Small intestine (tissue), 16 donors: ENCODE measurements at places on chromosomes 16 and 17. TPM values are rescaled to one million over a fixed set of nuclear protein-coding genes. Genes with fewer than 3 reads are reported as not detected.

DNA sequence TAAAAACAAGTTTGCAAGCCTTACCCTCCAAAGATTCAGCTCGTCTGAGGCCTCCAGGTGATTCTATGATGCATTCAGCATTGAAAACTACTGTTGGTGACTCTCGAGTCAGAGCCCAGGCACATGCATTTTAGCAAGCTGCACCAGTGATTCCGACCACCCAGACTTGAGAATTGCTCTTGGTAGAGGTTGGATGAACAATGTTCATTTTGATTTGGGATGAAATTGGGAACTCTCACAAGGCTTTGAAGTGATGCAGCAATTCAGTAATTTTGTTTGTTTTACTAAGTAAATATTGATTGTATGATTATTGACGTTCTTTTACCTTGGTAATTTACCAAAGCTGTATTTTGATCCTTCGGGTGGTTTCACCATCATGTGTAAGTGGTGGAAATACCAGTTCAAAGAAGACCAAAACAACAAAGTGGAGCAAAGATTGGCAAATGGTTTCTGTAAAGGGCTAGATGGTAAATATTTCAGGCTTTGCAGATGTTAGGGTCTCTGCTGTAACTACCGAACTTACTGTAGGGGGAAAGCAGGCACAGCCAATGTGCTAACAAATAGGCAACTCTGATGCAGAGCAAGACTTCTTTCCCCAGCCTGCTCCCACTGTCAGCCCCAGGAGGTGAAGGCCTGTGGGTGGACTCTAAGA, 11.8 kb downstream of the ALDH3A2 start:
- no peak for DNase-seq
- no peak overlapping the region for H3K27ac ChIP-seq
- no peak overlapping the region for H3K4me3 ChIP-seq
- peaks cover 15% of the 10 kb centered on the region for H3K36me3 ChIP-seq

DNA sequence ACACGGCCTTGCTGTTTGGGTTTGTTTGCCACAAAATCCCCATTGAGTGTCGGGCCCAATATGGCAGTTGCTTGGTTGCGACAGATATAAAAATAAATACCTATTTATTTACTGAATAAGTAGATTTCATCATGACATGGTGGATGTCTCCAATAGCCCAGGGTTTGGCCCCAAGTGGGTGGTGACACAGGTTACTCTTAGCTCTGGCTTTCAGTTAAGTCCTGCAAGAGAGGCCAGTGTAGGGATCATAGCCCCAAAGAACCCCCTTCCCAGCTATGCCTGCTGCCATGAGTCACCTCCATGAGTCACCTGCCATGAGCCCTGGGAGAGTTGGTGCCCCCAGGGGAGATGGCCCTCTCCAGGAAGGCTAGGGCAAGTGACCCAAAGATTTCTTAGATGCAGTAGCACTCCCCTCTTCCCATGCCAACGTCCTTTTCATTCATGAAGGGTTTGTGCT, 78.7 kb upstream of the LGALS9 start:
- peaks cover 11% of the 10 kb centered on the region for H3K4me1 ChIP-seq
- no peak overlapping the region for H3K4me3 ChIP-seq
- peak; percentile 42 for DNase-seq

GRCh38 chr16:8625491-8626087, 4.1 kb downstream of the METTL22 start:
- no peak overlapping the region for H3K4me3 ChIP-seq
- peaks cover 50% of the 10 kb centered on the region for H3K36me3 ChIP-seq
- DNase-seq, result no peak
- no peaks in the 10 kb centered on the region for H3K27me3 ChIP-seq

- no peaks in the 10 kb centered on the region for H3K36me3 ChIP-seq
- no peak overlapping the region for H3K4me3 ChIP-seq
- no peak overlapping the region for H3K27ac ChIP-seq
- DNase-seq, result peak; percentile 20
- H3K4me1 ChIP-seq, result no peaks in the 10 kb centered on the region
Observed at GRCh38 chr17:8393470-8394231, 4.0 kb downstream of the RNF222 start.

- H3K27me3 ChIP-seq, result no peaks in the 10 kb centered on the region
- no peak for DNase-seq
- H3K27ac ChIP-seq, result no peak overlapping the region
Observed at GRCh38 chr16:4826980-4827379, 20.1 kb downstream of the GLYR1 start.

DNA sequence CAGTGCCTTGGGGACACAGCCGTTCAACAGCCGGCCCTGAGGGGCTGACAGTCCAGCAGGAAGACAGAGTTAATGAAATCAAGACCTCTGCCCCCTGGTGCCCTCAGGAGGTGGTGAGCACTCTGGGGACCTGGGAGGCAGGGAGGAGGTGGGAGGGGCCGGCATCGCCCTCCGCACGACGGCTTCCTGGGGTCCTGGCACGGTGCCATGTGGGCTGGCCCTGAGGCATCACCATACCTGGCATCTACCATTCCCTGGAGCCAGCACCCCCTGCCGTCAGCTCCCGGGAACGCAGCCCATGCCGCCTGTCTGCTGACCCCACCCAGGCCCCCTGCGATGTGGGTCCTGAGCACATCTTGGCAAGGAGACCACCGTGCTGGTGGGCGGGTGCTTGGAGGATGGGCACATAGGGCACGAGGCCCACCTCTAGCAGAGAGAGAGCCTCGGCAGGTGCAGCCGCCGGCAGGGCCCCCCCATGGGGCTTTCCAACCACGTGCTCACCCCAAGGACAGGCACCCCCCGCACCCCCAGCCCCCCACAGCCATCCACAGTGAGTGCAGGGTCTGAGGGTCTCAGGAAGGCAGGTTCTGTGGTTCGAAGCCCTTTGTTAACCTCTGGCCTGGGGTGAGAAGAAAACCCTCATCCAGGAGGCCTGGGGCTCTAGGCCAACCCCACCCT, 52.5 kb downstream of the ZFPM1 start:
- peak overlapping the region; percentile 10 for H3K4me3 ChIP-seq
- H3K4me1 ChIP-seq, result peaks cover 4% of the 10 kb centered on the region
- H3K36me3 ChIP-seq, result no peaks in the 10 kb centered on the region
- peak overlapping the region; percentile 89 for H3K27ac ChIP-seq
- peak; percentile 95 for DNase-seq

DNA sequence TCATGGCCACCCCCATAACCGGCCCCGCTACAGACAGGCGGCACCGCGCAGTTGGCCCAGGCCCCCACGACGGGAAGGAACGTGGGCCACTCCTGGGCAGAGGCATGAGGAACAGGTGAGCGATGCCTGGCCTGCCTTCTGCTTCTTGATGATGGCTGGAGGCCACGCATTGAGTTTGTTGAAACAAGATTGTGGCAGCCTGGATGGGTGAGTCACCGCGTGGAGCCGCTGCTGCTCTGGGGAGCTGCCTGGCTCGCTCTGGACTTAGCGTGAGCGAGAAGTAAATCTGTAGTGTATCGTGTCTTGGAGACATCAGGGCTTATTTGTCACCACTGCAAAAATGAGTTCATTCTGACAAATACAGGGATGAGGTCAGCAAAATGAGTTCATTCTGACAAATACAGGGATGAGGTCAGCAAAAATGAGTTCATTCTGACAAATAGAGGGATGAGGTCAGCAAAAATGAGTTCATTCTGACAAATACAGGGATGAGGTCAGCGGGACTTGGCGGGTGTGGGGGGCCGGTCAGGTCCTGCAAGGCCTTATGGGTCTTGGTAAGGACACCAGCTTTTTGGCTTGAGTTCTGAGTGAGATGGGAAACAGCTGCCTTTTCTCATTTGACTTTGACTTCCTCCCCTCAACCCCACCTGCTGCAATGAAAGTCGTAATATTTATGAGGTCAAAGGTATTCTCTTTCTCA, 93.0 kb downstream of the SEC14L1 start:
- no peaks in the 10 kb centered on the region for H3K4me1 ChIP-seq
- no peaks in the 10 kb centered on the region for H3K27me3 ChIP-seq
- no peak overlapping the region for H3K4me3 ChIP-seq
- peak; percentile 57 for DNase-seq
- H3K36me3 ChIP-seq, result no peaks in the 10 kb centered on the region
- no peak overlapping the region for H3K27ac ChIP-seq

DNA sequence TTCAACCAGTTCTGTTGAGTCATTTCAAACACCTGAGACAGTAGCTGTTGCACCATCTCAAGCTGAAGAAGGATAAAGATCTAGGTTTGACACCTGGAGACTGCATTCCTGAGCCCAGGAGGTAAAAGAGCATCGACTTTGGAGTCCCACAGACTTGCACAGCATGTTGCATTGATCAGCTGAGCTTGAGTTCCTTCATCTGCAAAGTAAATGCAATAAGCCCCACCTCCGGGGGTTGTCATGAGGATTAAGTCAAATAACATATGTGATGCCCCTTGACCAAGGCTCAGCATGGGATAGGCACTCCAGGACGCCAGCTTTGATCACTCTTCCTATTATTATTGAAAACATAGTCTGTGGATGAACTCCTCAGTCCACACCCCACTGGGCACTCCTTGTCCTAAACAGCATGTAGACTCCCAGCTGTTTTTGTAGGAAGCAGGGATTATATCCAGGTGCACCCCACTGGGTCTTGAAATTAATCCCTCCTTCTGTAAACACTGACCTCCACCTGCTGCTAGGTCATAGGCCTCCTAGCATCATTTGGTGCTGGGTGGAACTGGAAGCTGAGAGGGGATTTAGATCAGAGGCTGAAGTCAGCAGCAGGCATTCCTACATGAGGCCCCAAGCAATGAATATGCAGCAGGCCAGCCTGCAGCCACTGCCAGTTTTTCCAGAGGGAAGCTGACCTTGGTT, 259.0 kb downstream of the HS3ST4 start:
- no peak overlapping the region for H3K4me3 ChIP-seq
- no peaks in the 10 kb centered on the region for H3K4me1 ChIP-seq
- DNase-seq, result no peak
- no peaks in the 10 kb centered on the region for H3K36me3 ChIP-seq

DNA sequence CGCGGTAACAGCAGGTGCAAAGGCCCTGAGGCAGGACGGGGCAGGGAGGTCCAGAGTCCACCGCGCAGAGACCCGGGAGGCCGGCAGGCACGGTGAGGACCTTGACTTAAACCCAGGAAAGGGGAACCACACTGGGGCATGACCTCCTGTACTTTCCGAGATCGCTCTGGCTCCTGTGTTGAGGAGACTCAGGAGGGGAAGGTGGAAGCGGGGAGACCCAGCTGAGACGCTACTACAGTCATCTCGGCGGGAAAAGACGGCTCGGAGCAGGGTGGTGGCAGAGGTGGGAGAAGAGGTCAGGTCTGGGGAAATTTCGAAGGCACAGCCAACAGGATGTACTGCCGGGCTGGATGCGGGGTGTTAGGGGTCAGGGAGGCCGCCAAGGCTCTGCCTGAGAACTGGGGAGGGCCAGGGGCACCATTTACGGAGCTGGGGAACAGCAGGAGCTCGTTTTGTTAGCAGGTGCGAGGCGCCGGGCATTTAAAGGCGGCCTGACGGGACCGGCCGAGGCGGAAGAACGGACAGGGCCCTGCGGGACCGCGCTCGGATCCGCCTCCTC, 22.3 kb downstream of the NPTX1 start:
- peak overlapping the region; percentile 91 for H3K27ac ChIP-seq
- DNase-seq, result no peak
- H3K4me1 ChIP-seq, result peaks cover 6% of the 10 kb centered on the region
- peaks cover 3% of the 10 kb centered on the region for H3K36me3 ChIP-seq
- peaks cover 3% of the 10 kb centered on the region for H3K27me3 ChIP-seq

- H3K4me1 ChIP-seq, result peaks cover 44% of the 10 kb centered on the region
- H3K4me3 ChIP-seq, result no peak overlapping the region
- no peak for DNase-seq
- H3K27ac ChIP-seq, result no peak overlapping the region
- H3K27me3 ChIP-seq, result no peaks in the 10 kb centered on the region
Observed at GRCh38 chr17:33370401-33370800, 77.3 kb upstream of the ASIC2 start.

DNA sequence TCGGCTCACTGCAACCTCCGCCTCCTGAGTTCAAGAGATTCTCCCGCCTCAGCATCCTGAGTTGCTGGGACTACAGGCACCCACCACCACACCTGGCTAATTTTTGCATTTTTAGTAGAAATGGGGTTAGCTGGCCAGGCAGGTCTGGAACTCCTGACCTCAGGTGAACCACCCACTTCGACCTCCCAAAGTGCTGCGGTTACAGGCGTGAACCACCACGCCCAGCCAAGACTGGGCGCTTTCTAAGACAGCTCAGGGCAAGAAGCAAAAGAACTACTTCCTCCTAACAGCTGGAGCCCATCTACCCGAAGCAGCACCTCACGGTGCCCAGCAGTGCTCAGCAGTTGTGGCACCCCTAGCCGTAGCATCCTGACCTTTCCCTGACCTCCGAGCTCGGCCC, 109.4 kb downstream of the ZNF423 start:
- H3K4me1 ChIP-seq, result peaks cover 4% of the 10 kb centered on the region
- no peak overlapping the region for H3K27ac ChIP-seq
- H3K27me3 ChIP-seq, result no peaks in the 10 kb centered on the region
- H3K4me3 ChIP-seq, result no peak overlapping the region

- peaks cover 7% of the 10 kb centered on the region for H3K4me1 ChIP-seq
- H3K4me3 ChIP-seq, result no peak overlapping the region
- no peaks in the 10 kb centered on the region for H3K27me3 ChIP-seq
- no peaks in the 10 kb centered on the region for H3K36me3 ChIP-seq
Observed at GRCh38 chr17:51819341-51820219, 338.9 kb downstream of the CA10 start.

GRCh38 chr16:53168744-53169143, 114.0 kb downstream of the CHD9 start:
- H3K36me3 ChIP-seq, result no peaks in the 10 kb centered on the region
- H3K27me3 ChIP-seq, result no peaks in the 10 kb centered on the region

- H3K36me3 ChIP-seq, result peaks cover 99% of the 10 kb centered on the region
- H3K27me3 ChIP-seq, result no peaks in the 10 kb centered on the region
- H3K4me3 ChIP-seq, result no peak overlapping the region
Observed at GRCh38 chr17:38897671-38898290, 27.6 kb upstream of the LASP1NB start.

GRCh38 chr17:31537565-31538011, 146.1 kb downstream of the RAB11FIP4 start:
- H3K4me1 ChIP-seq, result no peaks in the 10 kb centered on the region
- no peak for DNase-seq
- H3K27ac ChIP-seq, result no peak overlapping the region
- H3K27me3 ChIP-seq, result no peaks in the 10 kb centered on the region
- no peak overlapping the region for H3K4me3 ChIP-seq
- peaks cover 33% of the 10 kb centered on the region for H3K36me3 ChIP-seq

GRCh38 chr17:76414334-76415295, 30.2 kb downstream of the SPHK1 start:
- H3K27me3 ChIP-seq, result no peaks in the 10 kb centered on the region
- no peak overlapping the region for H3K27ac ChIP-seq
- DNase-seq, result peak; percentile 38
- H3K4me1 ChIP-seq, result no peaks in the 10 kb centered on the region
- no peak overlapping the region for H3K4me3 ChIP-seq
- H3K36me3 ChIP-seq, result no peaks in the 10 kb centered on the region

- H3K4me3 ChIP-seq, result peak within 1 kb of the TSS; percentile 45
- no peaks in the 10 kb centered on the region for H3K36me3 ChIP-seq
- peak within 1 kb of the TSS; percentile 35 for H3K27ac ChIP-seq
- peak; percentile 73 for DNase-seq
Observed at GRCh38 chr17:74972107-74972972, at the start of gene HID1. Gene HID1 (minus strand): TSS chr17:74972759. CDS start chr17:74972656, 103 bp downstream.

- no peak overlapping the region for H3K4me3 ChIP-seq
- DNase-seq, result no peak
- H3K27ac ChIP-seq, result peak overlapping the region; percentile 91
Observed at GRCh38 chr16:88702371-88703210, 3.6 kb downstream of the RNF166 start.

GPRC5B gene
- 17.0 TPM for polyA plus RNA-seq

TP53TG3B gene
- polyA plus RNA-seq, result not detected

SOST gene
- not detected for polyA plus RNA-seq

FSCN2 gene
- polyA plus RNA-seq, result not detected

SOX8 gene
- not detected for polyA plus RNA-seq

TBC1D3E gene
- polyA plus RNA-seq, result not detected

MAF gene
- polyA plus RNA-seq, result 23.7 TPM

LRRC46 gene
- 1.5 TPM for polyA plus RNA-seq

RAB37 gene
- 1.8 TPM for polyA plus RNA-seq

ALOXE3 gene
- polyA plus RNA-seq, result 1.6 TPM

EVI2A gene
- 8.1 TPM for polyA plus RNA-seq

GNAO1 gene
- 5.4 TPM for polyA plus RNA-seq

C1QTNF8 gene
- 0.07 TPM for polyA plus RNA-seq

CMTM2 gene
- 0.19 TPM for polyA plus RNA-seq
